NCI-H526 (cell line): ENCODE measurements at places on chromosomes 7 and 10.

- DNase-seq = no peak
Observed at GRCh38 chr7:124428781-124429180, 336.8 kb downstream of the GPR37 start.

GRCh38 chr10:21516242-21517131, 9.0 kb downstream of the SKIDA1 start:
- DNase-seq = no peak

DNA sequence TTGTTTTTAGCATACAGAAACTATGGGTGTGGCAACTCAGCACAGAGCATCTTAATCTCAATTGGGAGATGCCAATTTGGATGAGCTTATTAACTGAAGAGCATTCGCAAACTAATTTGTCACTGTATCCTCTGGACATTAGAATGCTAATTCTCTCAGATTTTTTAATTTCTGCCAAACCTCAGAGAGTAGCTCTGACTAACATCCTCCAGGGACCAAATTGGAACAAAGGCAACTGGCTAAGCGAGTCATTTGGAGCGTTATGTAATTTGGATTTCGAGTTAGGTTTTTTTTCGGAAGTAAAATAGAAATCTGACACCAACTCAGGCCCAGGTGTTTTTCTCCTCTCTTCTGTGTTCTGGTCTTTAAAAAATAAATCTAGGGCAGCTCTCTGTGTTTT, 201.9 kb downstream of the BMPER start:
- DNase-seq = no peak

DNA sequence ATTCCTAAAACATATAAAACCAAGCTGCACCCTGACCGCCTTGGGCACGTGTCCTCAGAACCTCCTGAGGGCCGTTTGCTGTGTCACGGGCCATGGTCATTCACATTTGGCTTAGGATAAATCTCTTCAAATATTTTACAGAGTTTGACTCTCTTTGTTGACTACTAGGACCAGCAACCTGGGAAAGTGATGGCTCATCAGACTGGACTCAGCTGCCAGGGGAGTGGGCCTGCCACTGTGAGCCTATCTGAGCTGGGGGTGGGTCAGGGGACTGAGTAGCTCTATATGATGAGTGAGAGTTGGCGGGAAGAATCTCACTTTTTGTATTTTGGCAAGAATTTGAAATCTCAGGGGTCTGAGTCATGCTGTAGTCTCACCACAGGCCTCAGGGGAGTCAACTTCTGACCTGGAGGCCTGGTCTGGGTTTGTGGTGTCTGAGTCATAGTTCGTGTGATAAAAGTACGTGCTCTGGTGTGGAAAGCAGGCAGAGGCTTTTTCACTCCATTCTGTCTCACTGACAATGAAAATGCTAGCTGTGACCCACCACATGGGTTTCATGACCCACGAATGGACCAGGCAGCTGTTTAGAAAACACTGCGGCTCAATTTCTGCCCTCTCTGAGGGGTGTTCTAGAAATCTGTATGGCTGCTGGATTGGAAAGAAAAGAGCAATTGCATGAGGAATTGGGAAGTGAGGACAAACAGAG, 4.2 kb upstream of the UPP1 start:
- no peak for DNase-seq

GRCh38 chr10:130021383-130021950, 57.4 kb upstream of the EBF3 start:
- no peak for DNase-seq

- DNase-seq = no peak
Observed at GRCh38 chr10:46029461-46030030, 877 bp downstream of the NCOA4 start.

GRCh38 chr7:116614499-116615262, 57.3 kb upstream of the MET start:
- DNase-seq = no peak

- no peak for DNase-seq
Observed at GRCh38 chr10:74704629-74705357, 121.6 kb upstream of the KAT6B start.

DNA sequence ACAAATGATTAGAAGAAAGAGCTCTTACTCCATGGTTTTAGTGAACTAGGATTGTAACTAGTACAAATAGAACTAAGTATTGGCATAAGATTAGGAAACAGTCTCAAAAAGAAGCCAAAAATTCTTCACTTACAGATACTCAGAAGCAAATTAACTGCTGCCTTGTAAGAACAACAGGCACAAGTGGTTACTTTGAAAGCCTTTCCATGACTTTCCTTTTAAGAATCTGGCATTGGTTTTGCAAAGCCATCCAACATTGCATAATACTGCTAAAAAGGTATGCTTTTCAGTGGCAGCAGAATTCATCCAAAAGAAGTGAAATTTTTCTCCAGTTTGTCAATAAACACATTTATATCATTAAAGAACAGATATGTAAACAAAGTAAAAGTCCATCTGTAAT, 126.8 kb upstream of the ODAD2 start:
- DNase-seq = no peak

DNA sequence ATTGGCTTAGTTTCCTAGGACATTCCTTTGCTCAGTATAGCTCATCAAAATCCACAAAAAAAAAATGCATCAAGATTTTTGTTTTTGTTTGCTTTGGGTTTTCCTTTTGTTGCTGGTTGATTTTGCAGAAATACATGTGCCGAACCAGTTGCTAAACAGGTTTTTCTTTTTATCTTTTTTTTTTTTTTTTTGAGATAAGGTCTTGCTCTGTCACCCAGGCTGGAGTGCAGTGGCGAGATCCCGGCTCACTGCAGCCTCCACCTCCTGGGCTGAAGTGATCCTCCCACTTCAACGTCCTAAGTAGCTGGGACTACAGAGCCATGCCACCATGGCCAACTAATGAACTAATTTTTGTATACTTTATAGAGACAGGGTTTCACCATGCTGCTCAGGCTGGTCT, 8.3 kb downstream of the CSTF2T start:
- DNase-seq = no peak

- DNase-seq = no peak
Observed at GRCh38 chr10:124551755-124552154, 90.1 kb downstream of the LHPP start.

DNA sequence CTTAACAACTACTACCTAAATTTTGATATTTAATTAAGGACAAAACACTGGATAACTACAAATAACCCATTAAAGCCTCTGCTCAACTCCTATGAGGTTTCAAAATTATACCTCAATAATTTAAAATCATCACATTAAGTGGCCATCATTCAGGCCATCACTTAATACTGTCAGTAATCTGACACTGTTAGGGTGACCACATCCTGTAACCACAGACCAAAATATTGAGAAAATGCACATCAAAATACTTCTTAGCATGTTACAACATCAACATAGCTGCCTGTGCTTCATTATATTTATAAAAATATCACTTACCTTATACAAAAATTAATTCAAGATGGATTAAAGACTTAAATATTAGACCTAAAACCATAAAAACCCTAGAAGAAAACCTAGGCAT, 23.3 kb downstream of the SEM1 start:
- no peak for DNase-seq

- DNase-seq = no peak
Observed at GRCh38 chr7:55510621-55511020, 61.7 kb downstream of the VOPP1 start.

DNA sequence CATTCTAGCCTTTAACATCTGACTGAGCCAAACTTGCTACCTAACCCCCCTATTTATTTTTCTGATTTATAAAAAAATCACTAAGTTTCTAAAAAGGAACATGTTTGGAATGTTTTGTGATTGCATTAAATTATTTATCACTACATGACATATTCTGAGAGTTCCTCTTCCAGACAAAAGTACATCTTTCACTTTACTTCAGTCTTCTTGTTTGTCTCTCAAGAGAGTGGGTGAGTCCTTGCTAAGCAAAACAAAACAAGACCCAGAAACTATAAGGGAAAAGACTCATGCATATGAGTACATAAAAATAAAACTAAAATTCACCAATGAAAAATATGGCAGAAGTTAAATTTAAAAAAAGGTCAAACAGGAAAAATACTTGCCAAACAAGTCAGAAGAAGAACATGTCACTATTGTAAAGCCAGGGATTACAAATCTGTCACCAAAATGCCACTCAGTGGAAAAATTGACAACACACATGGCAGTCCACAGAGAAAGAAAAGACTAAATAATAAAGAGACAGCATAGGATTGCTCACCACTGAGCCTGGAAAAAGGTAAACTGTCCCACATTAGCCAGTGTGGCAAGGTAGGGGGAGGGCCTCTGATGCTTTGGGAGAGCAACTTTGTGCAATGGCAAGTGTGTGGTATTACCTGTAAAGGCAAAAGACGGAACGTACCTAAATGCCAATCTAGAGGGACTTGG, 166.7 kb upstream of the ZNF32 start:
- DNase-seq = no peak

DNA sequence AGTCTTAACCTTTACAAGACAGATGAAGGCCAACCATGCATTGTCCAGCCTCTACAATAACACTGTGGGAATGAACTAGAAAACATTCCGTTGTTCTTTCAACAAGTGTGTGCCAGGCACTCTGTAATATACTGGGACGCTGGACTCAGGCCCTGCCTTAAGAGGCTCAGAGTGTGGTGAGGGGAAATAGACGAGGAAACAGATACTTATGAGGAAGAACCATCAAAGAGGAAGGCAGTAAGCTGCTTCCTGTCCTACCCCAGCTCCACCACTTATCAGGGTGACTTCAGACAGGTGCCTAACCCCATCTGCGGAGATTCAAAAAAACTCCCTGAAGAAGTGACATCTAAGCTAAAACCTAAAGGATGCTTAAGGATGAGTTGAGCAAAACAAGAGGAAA, 8.9 kb upstream of the TRIM8 start:
- DNase-seq = no peak

DNA sequence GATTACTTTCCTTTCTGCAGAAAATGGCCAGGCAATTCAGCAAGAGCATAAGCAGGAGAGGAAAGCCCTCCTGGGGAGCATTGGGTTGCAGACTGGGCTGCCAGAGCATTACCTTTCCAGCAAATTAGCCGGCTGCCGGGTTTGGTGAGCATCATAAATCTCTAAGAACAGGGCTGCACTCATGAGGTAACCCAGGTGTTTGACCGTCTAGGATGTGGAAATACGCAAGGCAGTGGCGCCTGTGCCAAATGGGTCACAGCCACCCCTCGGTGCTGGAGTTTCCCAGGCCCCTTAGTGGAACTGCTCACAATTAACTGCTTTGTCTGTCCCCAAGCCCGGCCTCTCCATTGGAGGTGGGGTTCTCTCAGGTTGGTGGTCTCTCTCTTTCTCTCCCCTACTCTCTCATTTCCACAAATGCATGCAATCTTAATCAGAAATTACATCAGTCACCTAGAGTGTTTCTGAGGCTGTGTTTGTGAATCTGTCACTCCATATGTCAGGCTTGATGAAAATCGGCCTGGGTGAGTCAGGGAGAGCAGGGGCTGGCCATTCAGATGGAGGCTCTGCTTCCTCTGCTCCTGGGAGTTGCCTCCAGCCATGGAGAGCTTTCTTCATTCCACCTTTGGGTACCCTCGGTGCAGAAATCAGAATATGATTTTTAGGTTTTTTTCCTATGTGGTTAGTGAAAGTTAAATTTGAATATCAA, 26.7 kb downstream of the PTN start:
- DNase-seq = no peak

GRCh38 chr7:137978464-137979237, 23.2 kb downstream of the CREB3L2 start:
- DNase-seq = no peak

GRCh38 chr7:105024734-105025133, 10.7 kb downstream of the KMT2E start:
- peak; percentile 70 for DNase-seq

GRCh38 chr7:92647011-92647625, 56.9 kb upstream of the FAM133B start:
- no peak for DNase-seq

DNA sequence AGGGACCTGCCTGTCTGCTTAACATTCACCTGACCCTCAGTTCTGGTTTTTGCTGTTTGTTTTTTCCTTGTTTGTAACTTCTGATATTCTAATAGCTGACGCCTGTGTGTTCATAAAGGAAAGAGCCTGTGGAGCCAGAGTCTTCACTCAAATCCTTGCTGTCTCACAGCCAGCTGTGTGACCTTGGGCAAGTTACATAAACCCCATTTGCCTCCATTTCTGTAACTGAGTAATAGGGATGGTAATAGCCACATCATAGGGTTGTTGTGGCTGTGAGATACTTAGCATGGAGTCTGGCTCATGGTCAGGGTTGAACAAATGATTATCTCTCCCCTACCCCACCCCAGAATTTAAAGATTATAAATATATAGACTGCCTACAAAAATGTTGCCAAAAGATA, 27.0 kb downstream of the WBP1L start:
- no peak for DNase-seq

DNA sequence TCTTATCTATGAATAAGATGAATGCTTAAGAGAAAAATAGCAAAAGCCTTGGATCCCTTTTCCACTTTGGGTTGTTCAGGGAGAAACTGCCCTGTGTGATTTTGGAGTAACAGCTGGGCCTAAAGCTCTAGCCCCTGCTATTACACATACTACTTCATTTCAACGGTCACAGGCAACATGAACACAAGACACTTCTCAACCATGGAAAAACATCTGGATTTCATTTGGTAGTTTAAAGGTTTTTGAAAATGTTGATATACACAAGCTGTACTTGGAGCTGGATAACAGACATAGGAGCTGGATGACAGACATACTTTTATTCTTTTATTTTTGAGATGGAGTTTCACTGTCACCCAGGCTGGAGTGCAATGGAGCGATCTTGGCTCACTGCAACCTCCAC, 2.7 kb upstream of the CHUK start:
- no peak for DNase-seq

DNA sequence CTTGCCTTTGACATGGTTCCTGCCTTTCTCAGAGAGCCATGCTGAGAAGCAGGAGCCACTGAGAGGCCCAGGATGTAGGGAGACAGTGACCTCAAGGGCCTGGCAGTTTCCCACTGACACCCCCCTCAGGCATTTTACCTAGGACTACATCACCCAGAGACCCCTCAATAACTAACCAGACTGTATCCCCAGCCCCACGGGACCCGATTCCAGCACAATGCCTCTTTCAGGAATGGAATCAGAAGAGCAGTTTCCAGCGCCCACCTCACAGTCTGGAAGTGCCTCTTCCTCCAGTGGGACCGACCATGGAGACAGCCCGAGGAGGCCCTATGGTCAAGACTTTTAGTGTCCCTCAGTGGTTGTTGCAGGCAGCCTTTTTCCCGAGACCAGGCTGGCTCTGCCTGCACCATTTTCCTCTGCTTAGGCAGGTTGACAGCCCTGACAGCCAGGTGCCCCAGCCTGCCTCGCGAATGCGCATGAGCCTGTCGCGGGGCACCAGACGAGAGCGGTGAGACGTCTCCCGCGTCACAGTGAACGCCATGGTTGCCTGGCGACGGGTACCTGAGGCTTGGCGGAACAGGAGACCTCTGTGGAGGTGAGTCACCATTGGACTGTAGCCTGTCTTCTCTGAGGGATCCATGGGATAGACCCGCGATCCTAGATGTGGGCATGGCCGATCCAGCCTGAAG, 28.4 kb upstream of the ZNF273 start:
- peak; percentile 31 for DNase-seq

GRCh38 chr7:94701555-94701973, 45.6 kb upstream of the SGCE start:
- no peak for DNase-seq

DNA sequence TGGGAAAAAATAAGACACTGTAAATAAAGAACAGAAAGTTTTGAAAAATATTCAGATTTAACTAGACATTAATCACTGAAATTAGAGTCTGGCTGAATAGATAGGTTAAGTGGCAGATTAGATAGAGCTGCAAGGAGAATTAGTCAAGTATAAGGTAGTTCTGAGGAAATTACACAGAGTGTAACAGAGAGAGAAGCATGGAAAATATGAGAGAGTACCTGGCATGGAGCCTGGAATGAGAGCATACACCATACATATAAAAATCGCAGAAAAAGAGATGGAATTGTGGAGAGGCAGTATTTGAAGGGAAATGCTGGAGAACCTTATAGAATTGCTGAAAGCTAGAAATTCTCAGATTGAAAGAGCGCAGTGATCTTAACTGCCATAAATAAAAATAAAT, 46.9 kb downstream of the ZNRF2 start:
- no peak for DNase-seq
